Stimulated activated naive B cell treated with anti-CD40 and anti-IgM and Interleukin-4, amounts not matched to agents 10 μg/mL and 1 μg/mL and 100 μg/mL, for 72 hours (primary cell): ENCODE measurements at places on chromosomes 16 and 17.

DNA sequence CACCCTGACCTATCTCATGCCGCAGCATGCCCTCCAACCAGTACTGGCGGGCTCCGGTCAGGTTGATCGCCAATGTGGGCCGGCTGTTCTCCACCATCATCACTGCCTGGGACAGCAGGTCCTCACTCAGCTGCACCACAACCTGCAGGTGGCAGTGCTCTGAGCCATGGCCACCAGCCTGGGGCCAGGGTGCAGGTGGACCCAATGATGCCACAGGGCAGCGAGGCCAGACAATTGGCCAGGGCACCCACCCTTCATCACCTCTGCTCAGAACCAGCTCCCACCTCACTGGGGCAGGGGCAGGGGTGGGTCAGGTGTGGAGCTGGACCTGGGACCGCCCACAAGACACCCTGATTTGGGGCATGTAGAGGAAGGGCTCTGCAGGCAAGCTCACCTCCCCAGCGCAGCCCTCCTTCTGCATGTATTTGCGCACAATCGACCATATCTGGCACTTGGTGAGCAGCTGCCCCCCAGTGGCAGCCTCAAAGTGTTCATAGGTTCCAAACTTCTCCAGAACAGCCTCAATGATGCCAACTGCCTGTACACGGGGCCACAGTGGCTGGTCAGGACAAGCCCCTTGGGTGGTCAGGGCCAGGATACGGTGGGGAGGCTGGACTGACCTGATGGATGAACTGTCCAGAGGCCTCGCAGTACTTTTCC is 4.2 kb downstream of the MATCAP1 start:
- no peak for DNase-seq

- no peak for DNase-seq
These were observed 25.8 kb upstream of the HS3ST2 start for GRCh38 chr16:22788193-22788530.

- DNase-seq, result no peak
These were observed 6.7 kb downstream of the SDR42E1 start for GRCh38 chr16:82004601-82005000.

- DNase-seq, result no peak
These were observed 96.9 kb downstream of the ADCY9 start for GRCh38 chr16:4019371-4019791.

DNA sequence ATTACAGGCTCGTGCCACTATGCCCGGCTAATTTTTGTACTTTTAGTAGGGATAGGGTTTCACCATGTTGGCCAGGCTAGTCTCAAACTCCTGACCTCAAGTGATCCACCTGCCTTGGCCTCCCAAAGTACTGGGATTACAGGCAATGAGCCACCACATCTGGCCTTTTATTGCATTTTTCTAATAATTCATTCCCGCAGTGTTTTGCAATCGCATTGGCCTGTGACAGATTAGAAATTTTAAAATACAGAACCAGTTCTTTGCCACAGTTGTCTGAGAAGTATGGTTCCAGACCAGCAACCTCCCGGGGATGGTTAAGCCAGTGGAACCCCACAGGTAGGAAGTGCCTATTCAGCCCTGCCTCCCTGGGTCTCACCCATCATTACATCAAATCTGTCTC is 3.2 kb upstream of the CRHR1 start:
- no peak for DNase-seq

DNA sequence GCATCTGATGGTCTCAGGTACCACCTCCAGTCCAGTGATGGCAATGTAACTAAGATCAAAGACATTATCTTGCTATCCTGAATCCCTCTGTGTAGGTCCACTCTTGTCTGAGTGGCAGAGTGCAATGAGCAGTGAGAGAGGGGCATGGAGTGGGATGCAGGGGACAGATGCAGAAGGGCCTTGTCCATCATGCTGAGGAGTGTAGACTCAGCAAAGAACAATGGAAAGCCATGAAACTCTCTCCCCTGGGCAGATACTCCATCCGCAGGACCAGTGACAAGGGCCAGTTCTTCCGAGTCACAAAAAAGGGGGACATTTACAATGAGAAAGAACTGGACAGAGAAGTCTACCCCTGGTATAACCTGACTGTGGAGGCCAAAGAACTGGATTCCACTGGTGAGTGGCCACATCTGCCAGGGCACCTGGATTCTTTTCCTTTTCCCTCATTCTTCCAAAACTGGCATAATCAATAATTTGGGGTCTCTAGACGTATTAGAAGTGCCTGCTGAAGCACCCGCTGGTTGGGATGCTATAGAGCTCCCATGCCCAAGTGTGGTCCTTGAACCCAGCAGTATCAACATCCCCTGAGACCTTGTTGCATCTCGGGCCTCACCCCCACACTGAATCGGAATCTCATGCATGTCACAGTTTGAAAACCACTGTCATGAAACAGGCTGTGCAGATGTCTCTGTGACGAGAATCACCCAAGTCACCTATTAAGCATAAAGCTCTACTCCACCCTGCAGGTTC is 29.5 kb downstream of the CDH5 start:
- DNase-seq, result no peak

DNA sequence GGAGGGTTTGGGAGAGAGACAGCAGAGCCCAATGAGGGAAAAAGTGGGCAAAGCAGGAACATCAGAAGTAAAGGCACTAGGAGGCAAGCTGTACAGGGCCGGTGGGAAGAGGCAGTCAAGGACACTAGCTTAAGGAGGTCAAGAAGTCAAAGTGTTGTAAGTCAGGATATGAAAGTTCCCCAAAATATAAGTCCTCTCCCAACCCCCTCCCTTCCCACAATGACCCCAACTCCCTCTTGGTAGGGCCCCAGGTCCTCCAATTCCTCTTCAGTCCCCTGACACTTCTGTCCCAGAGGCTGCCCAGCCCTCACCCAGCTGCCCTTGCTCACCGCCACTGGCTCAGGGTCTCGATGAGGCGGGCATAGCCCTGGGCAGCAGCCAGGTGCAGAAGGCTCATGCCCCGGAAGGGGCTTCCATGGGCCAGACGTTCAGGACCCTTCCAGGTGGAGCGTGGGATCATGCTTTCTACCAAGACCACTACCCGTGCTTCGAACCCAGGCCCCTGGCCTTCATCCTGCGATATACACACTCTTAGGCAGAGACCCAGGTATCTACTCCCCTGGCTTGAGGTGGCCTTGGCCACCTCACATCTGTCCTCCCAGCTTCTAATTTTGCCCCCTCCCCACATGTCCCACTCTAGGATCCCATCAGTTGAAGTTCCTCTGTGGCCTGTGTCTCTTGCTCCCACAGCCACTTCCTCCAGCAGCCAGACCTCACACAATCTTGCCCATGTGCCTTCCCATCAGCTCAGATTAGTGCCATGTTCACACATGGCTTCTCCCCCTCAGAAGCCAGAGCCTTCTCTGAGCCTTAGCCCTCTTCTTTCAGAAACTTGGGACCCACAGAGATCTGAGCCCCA is 5.9 kb upstream of the SPAG7 start:
- DNase-seq, result no peak

DNA sequence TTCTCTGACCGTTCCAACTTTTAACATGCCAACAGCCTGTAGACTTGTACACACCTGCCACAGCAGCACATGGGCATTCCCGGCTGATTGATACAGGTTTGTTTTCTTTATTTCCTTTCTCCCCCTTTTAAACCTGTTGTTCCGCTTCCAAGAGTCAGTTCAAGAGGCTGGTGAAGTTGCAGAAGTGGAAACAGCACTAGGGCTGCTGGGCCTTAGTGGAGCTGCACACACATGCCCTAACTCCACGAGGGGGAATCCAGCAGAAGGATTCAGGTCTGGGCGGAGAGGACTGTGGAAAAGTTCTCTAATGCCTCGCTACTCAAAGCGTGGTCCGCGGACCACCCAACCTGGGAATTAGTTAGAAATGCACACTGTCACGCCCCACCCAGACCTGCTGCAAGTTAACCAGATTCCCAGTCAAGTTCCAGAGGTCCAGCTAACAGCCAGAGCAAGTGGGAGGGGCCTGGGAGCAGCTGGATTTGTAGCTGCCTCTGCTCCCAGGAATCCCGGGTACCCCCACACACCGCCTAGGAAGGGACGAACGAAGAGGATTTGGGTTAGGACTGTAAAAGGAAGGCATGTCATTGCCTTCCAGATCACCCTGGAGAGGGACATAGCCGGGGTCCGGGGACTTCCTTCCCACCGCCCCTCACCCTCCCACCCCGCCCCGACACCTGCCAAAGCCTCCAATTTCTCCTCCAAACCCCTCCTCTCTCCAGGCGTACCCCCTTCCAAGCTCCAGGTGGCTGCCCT is 542 bp downstream of the SLC39A11 start:
- no peak for DNase-seq

GRCh38 chr16:75288596-75289120 is 37.2 kb upstream of the BCAR1 start:
- DNase-seq, result peak; percentile 18

DNA sequence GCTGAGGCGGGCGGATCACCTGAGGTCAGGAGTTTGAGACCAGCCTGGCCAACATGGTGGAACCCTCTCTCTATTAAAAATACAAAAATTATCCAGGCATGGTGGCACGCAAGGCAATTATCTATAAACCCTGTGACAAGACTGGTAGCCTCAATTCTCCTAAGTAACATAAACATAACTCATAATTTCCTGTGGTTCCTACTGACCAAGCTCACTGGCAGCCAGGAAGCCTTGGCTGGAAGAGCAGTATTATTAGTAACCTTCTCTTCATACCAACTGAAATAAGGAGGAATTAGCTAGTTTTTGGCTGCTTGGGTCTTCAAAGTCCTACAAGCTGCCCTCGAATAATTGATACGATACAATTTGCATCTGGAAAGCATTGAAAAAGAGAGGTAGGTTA is 31.6 kb upstream of the LRRC37A3 start:
- DNase-seq, result no peak

DNA sequence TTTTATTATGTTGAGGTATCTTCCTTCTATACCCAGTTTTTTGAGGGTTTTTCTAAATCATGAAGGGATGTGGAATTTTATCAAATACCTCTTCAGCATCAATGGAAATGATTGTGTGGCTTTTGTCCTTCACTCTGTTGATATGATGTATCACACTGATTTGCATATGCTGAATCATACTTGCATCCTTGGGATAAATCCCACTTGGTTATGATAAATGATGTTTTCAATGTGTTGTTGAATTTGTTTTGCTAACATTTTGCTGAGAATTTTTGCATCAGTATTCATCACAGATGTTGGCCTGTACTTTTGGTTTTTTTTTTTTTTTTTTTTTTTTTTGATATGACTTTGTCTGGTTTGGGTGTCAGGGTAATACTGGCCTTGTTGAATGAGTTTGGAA is 23.1 kb downstream of the CD300LB start:
- no peak for DNase-seq

- no peak for DNase-seq
These were observed 32.7 kb downstream of the BMERB1 start for GRCh38 chr16:15466886-15467781.

GRCh38 chr16:56505181-56505580 is 14.6 kb downstream of the BBS2 start:
- DNase-seq, result no peak

DNA sequence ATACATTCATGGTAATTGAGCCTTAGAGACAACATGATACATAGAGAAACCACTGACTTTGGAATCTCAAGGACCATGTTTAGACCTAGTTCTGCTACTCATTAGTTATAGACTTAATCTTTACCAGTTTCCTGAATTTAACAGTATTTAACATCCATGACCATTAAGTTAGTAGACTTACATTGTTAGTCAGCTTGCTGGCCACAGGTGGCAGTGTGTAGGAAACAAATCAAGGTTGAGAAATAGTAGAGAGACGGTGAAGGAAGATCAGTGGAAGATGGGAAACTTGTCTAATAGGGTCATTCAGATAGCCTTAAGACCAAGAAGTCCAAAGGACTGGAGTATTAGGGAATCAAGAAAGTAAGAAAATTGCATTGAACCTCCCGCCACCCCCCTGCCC is 31.0 kb downstream of the OMG start:
- DNase-seq, result no peak

DNA sequence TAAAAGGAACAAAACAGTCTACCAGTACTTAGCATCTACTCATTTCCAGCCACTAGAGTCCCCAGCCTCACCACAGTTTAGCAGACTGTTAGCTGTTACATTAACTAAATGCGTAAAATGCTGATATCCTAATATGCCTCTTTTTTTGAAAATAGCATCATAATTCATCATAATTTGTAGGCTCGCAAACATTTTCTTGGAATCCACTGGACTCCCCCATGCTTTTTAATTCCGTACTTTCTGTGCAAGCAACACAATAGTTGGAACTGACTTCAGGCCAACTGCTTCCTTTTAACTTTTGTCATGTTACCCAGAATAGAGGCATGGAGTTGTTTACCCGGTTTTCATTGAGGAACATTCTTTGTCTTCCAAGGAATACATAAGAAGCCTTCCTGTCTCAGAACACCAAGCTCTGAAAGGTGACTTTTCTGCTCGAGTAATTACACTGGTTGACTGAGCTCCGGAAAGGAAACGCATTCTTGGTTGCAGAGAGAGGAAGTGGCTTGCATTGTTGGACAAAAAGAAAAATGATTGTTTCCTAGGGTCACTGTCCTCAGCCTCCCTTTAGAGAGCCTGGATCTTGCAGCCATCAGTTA is 30.9 kb upstream of the SEC14L1 start:
- DNase-seq, result no peak

GRCh38 chr17:19874256-19874655 is 6.5 kb upstream of the ULK2 start:
- DNase-seq, result no peak

- no peak for DNase-seq
These were observed 895.8 kb upstream of the SOX9 start for GRCh38 chr17:71224824-71225575.

DNA sequence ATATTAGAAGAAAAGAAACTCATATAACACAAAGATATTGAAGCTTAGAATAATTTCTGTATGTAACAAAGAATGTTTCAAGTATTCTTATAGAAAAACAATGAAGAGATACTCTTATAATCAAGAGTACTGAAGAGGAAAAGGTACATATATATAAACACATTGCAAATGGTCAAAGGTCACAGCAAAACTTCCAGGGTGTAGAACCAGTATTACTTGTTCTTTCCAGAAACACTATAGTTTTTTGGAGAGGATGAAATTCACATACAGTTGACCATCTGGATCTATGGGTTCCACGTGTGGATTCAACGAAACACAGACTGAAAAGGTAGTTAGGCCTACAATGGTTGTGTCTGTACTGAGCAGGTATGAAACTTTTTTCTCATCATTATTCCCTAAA is 22.6 kb downstream of the PRPSAP1 start:
- DNase-seq, result no peak

DNA sequence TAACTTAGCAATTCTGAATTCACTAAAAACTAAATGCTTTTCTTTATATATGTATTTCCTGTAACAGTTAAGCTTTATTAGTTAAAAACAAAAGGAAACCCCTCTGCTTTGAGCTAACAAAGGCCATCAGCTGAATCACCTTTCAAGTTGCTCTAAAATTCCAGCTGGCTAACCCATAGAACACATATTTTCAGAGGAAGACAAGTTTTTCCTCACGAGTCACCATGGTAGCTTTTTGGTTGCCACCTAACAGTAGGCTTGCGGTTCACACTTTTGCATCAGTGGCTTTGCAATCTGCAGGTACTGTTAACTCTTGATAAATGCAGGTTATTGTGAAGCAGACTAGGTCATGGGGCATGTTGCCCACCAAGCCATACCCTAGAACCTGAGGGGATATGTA is 57.6 kb upstream of the IRX5 start:
- DNase-seq, result no peak

- no peak for DNase-seq
These were observed 141.1 kb downstream of the NTN1 start for GRCh38 chr17:9162275-9162985.

GRCh38 chr17:7045492-7046126 is 1.7 kb upstream of the SLC16A11 start:
- DNase-seq, result no peak

- no peak for DNase-seq
These were observed 195.0 kb upstream of the CPHXL start for GRCh38 chr16:75921281-75921680.
